ENCODE measurements at places on chromosomes 6 and 20. TPM values are rescaled to one million over a fixed set of nuclear protein-coding genes. Genes with fewer than 3 reads are reported as not detected.
A peak's percentile ranks its signal among the peaks of the same experiment; 100 is the strongest.

Gene SLPI
- not detected for total RNA-seq

Gene VNN1
- not detected for total RNA-seq

GRCh38 chr6:70008189-70008588 lies 141.8 kb downstream of the COL19A1 start:
- no peak for DNase-seq
- H3K27me3 ChIP-seq = peaks cover 11% of the 10 kb centered on the region
- no peaks in the 10 kb centered on the region for H3K4me1 ChIP-seq

DNA sequence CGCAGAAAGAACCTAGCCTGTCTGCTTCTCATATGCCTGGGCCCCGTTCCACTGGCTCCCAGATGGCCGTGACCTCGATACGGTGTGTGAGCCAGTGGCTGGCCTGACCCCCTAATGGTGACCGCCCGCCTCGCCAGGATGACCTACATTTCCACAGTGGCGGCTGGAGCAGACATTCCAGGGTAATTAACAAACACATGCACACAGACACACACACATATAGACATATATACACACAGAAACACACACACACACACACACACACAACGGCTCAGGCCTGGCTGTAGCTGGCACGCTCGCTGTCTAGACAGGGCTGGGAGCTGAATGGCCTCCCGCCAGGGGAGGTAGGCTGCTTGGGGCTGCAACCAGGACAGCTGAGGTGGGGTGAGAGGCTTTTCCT lies 227.1 kb downstream of the ANKRD60 start:
- H3K4me1 ChIP-seq = peaks cover 11% of the 10 kb centered on the region
- peaks cover 18% of the 10 kb centered on the region for H3K27me3 ChIP-seq
- no peak for DNase-seq
- no peak overlapping the region for H3K27ac ChIP-seq
- no peaks in the 10 kb centered on the region for H3K36me3 ChIP-seq

GRCh38 chr6:24719125-24719971 lies at the start of gene C6orf62:
Gene C6orf62, minus strand, starts transcription at chr6:24719154. Its CDS starts 486 bp downstream, at chr6:24718668.
- peak within 1 kb of the TSS; percentile 100 for H3K27ac ChIP-seq
- H3K27me3 ChIP-seq = no peaks in the 10 kb centered on the region
- peak; percentile 46 for DNase-seq

Measured in naive thymus-derived CD8-positive, alpha-beta T cell (primary cell).